Cardiac atrium fibroblast (primary cell): ENCODE measurements at places on chromosomes 7 and 10. TPM values are rescaled to one million over a fixed set of nuclear protein-coding genes. Genes with fewer than 3 reads are reported as not detected.

STAMBPL1 gene
- 13.9 and 23.8 TPM in 2 replicates for total RNA-seq

SFTPA1 gene
- total RNA-seq, result not detected in 2 replicates

ANKRD30A gene
- not detected in 2 replicates for total RNA-seq

FZD1 gene
- 6.0 and 9.4 TPM in 2 replicates for total RNA-seq

MKX gene
- total RNA-seq, result not detected in 2 replicates

MSMB gene
- total RNA-seq, result not detected in 2 replicates

GPR26 gene
- total RNA-seq, result not detected in 2 replicates

YAE1 gene
- total RNA-seq, result 12.3 and 19.0 TPM in 2 replicates

CLRN3 gene
- total RNA-seq, result not detected in 2 replicates

ADIRF gene
- total RNA-seq, result 10.7 and 13.5 TPM in 2 replicates

GIMAP4 gene
- 1.8 and 3.7 TPM in 2 replicates for total RNA-seq

VSTM4 gene
- total RNA-seq, result 3.1 and 3.6 TPM in 2 replicates

CCDC3 gene
- total RNA-seq, result 11.2 and 12.2 TPM in 2 replicates

SP8 gene
- total RNA-seq, result not detected in 2 replicates

ACTL6B gene
- total RNA-seq, result not detected in 2 replicates

SFMBT2 gene
- total RNA-seq, result 2.4 and 2.9 TPM in 2 replicates

SDK1 gene
- 0.72 and 1.9 TPM in 2 replicates for total RNA-seq

TRIM73 gene
- 0.16 and 0.36 TPM in 2 replicates for total RNA-seq

PLCE1 gene
- total RNA-seq, result 3.2 and 4.3 TPM in 2 replicates

SEC61A2 gene
- 3.8 and 5.8 TPM in 2 replicates for total RNA-seq

SPAM1 gene
- total RNA-seq, result not detected in 2 replicates

DCLRE1A gene
- 0.54 and 3.2 TPM in 2 replicates for total RNA-seq

SLC26A4 gene
- 0.16 and 0.18 TPM in 2 replicates for total RNA-seq

PRTFDC1 gene
- 11.4 and 14.6 TPM in 2 replicates for total RNA-seq

ZNF485 gene
- 3.2 and 3.6 TPM in 2 replicates for total RNA-seq

SORBS1 gene
- 4.9 and 5.8 TPM in 2 replicates for total RNA-seq

SVIL gene
- total RNA-seq, result 21.8 and 30.3 TPM in 2 replicates

C7orf33 gene
- total RNA-seq, result not detected in 2 replicates

UNC5B gene
- total RNA-seq, result 54.9 and 89.7 TPM in 2 replicates

CCDC7 gene
- total RNA-seq, result 0.32 and 1.3 TPM in 2 replicates

RELN gene
- under 0.01 and 0.18 TPM in 2 replicates for total RNA-seq
